ENCODE measurements at places on chromosomes 12 and 14. TPM values are rescaled to one million over a fixed set of nuclear protein-coding genes. Genes with fewer than 3 reads are reported as not detected.

The PLEKHG7 gene
- 12.0 TPM for polyA plus RNA-seq

The PLCZ1 gene
- not detected for polyA plus RNA-seq

The NGB gene
- polyA plus RNA-seq = not detected

The SSTR1 gene
- polyA plus RNA-seq = not detected

The THAP2 gene
- polyA plus RNA-seq = 11.1 TPM

The USP5 gene
- 33.2 TPM for polyA plus RNA-seq

The SLC8A3 gene
- not detected for polyA plus RNA-seq

The BEGAIN gene
- 0.91 TPM for polyA plus RNA-seq

The HELB gene
- 6.9 TPM for polyA plus RNA-seq

The CIROP gene
- polyA plus RNA-seq = not detected

The CLEC4C gene
- 1.3 TPM for polyA plus RNA-seq

Data from IgD-negative memory B cell (primary cell).